D341Med (cell line): ENCODE measurements at places on chromosomes 4 and X.

GRCh38 chr4:47373709-47374108 lies 89.8 kb downstream of the COMMD8 start:
- DNase-seq, result no peak

DNA sequence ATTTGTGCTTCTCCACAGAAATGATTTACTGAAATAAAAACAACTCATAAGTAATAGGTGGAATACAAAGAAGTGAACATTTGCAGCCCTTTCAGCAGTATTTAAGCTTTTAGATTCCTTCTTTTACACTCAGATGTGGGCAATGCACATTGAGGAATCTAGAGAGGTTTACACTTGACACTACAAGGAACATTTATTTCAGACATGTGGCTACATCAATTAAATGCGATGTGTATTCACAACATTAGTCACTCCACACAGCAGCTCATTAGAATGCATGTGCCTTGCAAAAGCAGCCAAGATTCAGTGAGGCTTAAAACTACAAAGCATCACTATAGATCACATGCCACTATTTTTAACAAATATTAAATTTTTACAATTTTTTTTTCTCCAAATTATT lies 480.7 kb downstream of the INPP4B start:
- no peak for DNase-seq

DNA sequence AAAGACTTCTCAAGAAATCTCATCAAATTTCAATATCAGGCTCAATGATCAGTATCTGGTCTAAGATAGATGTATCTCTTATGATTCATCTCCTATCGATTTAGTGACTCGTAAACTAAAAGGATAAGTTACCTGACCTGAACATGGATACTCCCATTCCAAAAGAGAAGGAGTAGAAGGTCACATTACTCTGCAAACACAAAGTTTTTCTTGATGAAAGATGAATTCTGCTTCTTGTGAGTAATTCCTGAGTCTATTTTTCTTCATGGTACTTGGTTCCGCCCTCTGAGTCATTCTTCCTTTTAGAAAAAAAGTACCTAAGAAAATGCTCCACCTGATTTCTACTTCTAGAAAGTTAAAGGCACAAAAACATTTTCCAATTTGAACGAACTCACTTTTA lies 223.1 kb upstream of the SLIT2 start:
- DNase-seq, result no peak

DNA sequence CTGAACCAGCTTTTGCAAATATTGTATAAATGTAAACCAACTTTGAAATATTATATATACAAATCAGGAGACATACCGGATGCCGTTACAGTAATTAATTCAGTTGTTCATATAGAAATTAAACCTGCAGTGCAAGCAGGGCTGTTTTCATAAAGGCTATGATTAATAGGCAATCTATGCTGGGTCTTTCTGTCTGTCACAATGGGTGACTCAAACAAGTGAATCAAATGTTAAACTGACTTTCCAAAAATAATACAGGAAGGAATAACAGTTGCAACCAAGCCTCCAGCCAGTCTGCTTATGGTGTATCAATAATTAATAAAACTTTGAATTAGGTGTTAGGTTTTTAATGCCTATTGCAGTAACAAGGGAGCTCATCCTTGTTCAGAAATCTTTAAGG lies 43.9 kb downstream of the GABRB1 start:
- no peak for DNase-seq

- DNase-seq, result no peak
Measured at GRCh38 chr4:24932515-24933225, 19.8 kb upstream of the CCDC149 start.

DNA sequence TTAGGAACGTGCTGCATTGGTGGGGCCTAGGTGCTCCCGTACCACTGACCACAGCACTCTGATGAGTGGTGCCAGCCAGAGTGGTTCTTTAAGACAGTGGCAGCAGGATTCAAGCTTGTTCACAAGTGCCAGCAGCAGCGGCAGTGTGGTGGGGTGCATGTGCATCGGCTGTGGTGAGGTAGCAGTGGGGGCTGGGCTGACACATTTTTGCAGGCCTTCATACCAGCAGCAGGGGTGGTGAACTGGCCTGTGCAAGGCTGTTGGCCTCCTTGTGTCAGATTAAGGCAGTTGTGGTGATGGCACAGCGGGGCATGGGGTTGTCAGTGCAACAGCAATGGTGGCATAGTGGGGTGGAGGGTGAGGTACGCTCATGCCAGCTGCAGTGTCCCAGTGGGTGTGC lies 131.4 kb downstream of the PABPC4L start:
- no peak for DNase-seq

GRCh38 chrX:40177117-40177430 lies 79.3 kb upstream of the BCOR start:
- DNase-seq, result no peak

GRCh38 chrX:40931921-40932320 lies 153.3 kb upstream of the USP9X start:
- no peak for DNase-seq

- DNase-seq, result no peak
Measured at GRCh38 chr4:76246025-76246424, 5.5 kb upstream of the FAM47E start.

- no peak for DNase-seq
Measured at GRCh38 chr4:102454268-102454667, 46.9 kb upstream of the NFKB1 start.

GRCh38 chr4:38179690-38180377 lies 219.6 kb downstream of the PTTG2 start:
- DNase-seq, result peak; percentile 74

DNA sequence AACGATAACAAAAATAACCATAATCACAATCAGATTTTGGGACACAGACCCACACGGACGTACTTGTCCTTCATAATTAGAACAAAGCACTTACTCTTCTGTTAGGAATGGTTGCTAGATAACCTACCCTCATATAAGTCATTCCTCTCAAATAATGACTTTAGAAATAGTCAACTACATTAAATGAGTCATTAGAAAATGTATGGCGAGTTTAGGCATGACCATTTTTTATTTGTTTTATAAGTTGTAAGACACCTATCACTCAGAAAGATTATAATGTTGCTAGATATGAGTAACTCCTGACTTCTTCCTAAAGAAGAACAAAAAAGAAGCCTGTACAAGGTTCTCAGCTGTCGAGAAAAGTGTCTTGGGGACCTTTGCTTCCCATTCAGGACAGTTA lies 1637.5 kb upstream of the PCDH7 start:
- DNase-seq, result no peak

DNA sequence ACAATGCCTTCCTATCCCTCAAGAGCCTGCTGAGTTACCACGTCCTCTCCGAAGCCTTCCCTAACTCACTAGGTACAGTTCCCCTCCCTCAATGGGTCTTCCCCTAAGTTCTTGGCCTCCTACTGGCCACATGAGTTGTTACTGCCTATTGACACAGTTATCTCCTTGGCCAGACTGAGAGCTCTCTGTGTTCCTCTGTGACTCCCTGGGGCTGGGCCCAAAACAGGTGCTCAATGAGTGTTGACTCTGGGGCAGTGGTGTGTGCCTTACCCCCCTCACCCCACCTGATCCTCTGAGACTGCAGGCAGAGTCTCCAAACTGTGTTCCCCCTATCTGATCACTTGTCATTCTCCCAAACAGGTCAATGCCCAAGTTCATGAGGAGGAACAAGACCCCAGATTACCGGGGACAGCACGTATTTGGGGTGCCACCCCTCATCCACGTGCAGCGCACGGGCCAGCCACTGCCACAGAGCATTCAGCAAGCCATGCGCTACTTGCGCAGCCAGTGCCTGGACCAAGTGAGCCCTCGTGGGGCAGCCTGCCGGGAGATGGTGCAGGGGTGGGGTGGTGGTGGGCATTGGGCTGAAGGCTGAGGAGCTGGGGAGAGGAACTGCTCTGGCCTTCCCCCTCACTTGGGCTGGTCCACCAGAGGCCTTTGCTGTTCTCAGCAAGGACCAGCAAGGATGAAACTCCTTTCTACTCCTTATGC lies 72.6 kb downstream of the STARD8 start:
- no peak for DNase-seq

DNA sequence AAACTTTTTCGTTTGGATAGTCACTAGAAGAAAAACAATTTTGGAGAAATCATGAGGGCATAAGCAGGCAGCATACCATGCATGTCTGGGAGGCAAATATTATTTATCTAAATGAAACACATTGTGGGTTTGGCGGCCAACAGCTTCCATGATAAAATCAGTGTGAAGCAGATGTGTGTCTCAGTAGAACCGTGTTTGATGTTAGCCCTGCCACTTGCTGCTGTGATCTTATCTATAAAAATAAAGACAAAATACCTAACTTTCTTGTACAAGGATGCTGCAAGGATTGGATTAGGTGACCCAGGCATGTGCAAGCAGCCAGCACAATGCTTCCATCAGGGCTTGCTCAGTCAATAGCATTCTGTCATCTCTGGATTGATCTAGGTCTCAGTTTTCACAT lies 341.4 kb downstream of the PACRGL start:
- DNase-seq, result no peak

- DNase-seq, result peak; percentile 81
Measured at GRCh38 chr4:185011408-185011807, 6.9 kb upstream of the HELT start.

- DNase-seq, result no peak
Measured at GRCh38 chr4:102734591-102735385, 26.0 kb downstream of the MANBA start.

DNA sequence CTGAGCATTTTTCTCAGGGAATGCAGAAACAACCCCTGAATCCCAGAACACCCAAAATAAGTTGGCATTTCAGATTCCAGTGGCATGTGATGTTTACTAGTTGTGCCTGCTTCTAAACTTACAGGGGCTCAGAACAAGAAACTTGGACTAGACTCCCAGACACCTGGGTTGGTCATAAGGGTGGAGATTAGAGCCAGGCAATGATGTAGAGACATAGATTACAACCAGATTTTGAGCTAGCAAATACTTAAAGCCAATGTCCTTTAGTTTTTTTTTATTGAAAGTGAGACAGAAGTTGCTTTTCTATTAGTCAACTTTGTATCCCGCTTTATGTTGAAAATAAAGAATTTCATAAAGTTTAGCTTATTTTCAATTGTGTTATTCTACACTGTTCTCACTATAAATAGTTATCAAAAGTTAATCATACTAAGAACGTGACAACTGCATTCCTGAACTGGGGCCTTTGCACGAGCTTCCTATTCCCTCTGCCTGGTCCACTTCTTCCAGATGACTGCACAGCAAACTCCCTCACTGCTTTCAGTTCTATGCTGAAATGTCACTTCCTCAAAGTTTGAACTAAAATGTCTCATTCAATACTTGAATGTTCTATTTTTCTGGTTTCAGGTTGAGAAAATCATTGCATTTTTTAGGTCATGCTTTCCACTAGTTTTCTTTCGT lies 224.7 kb upstream of the PPP1R2C start:
- DNase-seq, result no peak

DNA sequence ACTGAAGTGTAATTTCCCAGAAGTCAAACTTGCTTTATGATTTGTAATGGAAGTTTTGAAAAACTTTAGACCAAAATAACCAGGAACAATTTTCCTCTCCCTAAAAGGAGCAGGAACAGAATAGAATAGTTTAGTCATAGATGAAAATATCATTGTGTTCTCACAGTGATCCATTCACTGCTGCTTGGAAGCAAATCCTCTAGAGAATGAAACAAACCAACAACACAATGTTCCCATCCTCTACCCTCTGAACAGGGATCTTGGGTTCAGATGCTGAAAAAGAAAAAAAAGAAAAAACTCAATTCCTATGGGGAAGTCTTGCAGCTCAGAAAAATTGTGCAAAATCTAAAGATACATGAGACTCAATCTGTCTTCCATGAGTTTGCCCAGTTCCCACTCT lies 12.2 kb downstream of the DSPP start:
- no peak for DNase-seq

- DNase-seq, result no peak
Measured at GRCh38 chr4:28942631-28943030, 1777.5 kb upstream of the PCDH7 start.

DNA sequence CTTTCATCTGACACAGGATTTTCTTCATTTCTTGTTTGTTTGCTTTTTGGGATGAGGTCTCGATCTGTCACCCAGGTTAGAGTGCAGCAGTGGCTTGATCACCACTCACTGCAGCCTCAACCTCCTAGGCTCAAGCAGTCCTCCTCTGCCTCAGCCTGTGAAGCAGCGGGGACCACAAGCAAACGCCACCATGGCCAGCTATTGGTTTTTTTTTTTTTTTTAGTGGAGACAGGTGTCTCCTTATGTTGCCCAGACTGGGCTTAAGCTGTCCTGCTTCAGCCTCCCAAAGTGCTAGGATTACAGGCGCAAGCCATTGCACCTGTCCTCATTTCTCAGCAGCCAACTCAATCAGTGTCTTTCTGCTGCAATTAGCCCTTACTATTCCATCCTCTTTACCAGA lies 10.3 kb downstream of the SPRY1 start:
- no peak for DNase-seq

DNA sequence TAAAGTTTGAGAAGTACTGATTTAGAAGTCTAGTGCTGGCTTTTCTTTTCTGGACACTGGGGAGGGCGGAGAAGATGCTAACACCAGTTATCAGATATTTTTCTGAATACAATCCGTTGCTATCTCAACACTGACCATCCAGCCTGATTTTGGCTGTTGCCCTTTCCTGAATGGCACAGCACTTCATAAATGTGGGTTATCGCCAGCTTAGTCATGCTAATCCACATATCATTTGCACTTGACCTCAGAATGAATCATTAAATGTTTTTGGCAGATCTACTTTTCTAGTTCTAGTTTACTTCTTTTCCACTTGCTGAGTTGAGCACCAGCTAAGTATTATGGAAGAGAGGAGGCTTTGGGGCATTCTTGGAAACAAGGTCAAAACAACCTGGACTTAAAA lies 60.8 kb upstream of the ESX1 start:
- DNase-seq, result no peak

DNA sequence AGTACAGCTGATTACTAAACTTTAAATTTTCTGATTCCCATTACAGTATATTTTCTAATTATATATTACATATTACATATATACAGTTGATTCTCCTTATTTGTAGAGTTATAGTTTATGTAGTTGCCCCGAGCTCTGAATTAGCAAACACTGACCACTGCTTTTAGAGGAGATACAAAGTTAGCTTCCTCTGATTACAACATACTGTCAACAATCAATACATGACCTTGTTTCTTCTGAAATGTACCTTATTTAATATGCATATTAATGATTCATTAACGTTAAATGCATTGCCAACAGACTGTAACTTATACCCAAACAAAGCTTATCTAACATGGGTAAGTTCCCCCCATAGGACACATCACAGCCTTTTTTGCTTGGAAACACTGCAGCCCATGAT lies 81.5 kb downstream of the ATP10D start:
- DNase-seq, result no peak

- DNase-seq, result no peak
Measured at GRCh38 chrX:77426811-77427210, 20.4 kb upstream of the FGF16 start.
